ENCODE measurements at places on chromosomes 16 and 17.
A peak's percentile ranks its signal among the peaks of the same experiment; 100 is the strongest.

GRCh38 chr17:48618256-48618896 lies 3.3 kb upstream of the HOXB8 start:
- peak; percentile 73 for DNase-seq

DNA sequence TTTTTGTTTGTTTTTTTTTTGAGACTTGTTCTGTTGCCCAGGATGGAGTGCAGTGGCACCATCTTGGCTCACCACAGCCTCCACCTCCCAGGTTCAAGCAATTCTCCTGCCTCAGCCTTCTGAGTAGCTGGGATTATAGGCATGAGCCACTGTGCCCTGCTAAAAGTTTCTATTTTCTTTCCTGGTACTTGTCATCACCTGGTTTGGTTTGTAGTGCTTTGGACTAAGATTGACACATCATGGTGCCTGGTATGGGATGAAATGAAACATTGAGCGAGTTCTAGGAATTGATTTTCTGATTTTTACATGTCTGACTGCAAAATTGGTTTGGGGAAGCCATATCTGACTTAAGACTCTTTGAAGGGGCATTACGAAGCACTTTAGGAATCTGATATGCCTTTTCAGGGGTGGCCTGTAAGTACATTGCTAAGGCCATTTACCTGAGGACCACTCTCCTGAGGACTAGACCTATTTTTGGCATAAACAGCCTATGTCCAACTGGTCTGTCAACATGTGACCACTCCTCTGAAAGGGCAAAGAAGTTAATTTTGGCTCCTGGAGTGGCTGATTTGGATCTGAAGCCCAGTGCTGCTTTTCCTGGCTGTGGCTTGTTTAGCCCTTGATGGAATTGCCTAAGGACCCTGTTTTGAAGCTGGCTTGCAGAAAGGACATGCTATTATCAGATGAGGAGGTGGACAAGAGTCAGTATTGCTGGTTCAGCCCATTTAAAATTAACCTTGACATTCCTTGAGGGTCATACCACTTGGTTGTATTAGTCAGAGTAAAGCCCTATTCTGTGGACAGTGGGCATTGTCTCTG lies 18.4 kb upstream of the TBKBP1 start:
- no peak for DNase-seq

GRCh38 chr16:70754371-70754770 lies 46.6 kb downstream of the VAC14 start:
- DNase-seq = no peak

DNA sequence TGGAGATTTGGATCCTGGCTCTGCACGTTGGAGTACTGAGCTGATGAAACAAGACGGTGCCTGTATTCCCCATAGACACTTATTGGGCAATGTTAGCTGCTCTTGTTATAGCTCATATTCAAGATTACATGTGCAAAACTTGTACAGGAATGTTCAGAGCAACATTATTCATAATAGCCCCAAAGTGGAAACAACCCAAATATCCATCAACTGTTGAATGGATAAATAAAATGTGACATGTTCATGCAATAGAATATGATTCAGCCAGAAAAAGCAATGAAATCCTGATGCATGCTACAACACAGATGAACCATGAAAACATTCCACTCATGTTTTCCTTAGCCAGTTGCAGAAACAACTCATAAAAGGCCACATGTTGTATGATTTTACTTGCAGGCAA lies 5.7 kb upstream of the SDR42E1 start:
- DNase-seq = no peak

GRCh38 chr16:87463722-87464690 lies 28.8 kb downstream of the ZCCHC14 start:
- DNase-seq = peak; percentile 33

GRCh38 chr16:28883221-28883996 lies 5.1 kb downstream of the ATP2A1 start:
- no peak for DNase-seq

DNA sequence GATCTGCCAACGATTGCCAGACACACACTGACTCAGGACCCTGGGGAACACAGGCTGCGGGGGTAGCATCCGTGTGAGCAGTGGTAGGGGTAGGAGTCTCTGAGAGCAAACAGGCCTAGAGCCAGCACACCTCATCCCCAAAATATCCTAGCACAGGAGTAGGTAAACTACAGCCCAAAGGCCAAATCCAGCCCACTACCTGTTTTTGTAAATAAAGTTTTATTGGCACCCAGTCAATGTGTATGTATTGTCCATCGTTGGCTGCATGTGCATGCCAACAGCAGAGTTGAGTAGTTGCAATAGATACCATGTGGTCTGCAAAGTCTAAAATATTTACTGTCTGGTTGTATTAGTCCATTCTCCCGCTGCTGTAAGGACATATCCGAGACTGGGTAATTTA lies 55.5 kb upstream of the GPRC5B start:
- no peak for DNase-seq

DNA sequence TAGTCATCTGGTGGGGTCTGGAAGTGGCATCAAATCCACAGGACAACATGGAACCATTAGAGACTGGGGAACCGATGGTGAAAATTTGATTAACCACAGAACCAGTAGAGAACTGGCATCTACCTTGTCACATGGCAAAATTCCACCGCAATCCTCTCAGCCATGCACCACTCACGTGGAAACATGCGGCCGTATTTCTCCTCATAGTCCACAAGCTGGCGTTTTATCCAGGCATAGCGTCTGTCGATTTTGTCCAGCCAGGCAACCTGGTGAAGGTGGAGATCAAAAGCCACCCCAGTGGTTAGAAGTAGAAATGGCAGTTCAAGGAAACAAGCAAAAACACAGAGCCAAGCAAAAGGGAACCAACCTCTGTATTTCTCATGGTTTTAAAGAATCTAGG lies 87.6 kb downstream of the VPS53 start:
- DNase-seq = no peak

GRCh38 chr16:86667035-86667434 lies 88.7 kb downstream of the FOXL1 start:
- DNase-seq = no peak

GRCh38 chr17:66582373-66583111 lies 252.4 kb upstream of the CACNG5 start:
- no peak for DNase-seq

DNA sequence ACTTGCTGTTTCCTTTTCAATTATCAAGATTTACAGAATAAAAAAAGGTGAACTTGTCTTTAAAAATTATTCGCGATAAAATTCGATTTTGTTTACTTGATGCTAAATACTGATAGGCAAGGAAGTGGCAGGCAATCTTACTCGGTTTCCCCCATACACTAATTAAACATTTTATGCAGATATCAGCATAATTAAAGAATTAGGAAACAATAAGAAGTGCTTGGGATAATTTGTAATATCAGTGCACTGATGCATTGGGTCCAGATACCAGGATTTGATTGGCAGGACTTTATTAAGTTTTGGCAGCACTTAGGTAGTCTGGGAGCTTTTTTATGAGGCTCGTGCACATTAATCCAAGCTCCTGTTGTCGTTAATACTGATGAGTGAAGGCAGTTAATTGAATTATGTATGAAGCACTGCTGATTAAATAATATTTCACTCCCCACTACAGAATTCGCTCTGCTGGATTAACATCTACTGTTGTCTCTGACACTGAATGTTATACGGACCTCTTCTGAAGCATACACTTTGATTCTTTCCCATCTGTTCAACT lies 165.6 kb downstream of the CA10 start:
- DNase-seq = no peak

- no peak for DNase-seq
Measured at GRCh38 chr16:72182976-72183375, 11.0 kb upstream of the PMFBP1 start.

DNA sequence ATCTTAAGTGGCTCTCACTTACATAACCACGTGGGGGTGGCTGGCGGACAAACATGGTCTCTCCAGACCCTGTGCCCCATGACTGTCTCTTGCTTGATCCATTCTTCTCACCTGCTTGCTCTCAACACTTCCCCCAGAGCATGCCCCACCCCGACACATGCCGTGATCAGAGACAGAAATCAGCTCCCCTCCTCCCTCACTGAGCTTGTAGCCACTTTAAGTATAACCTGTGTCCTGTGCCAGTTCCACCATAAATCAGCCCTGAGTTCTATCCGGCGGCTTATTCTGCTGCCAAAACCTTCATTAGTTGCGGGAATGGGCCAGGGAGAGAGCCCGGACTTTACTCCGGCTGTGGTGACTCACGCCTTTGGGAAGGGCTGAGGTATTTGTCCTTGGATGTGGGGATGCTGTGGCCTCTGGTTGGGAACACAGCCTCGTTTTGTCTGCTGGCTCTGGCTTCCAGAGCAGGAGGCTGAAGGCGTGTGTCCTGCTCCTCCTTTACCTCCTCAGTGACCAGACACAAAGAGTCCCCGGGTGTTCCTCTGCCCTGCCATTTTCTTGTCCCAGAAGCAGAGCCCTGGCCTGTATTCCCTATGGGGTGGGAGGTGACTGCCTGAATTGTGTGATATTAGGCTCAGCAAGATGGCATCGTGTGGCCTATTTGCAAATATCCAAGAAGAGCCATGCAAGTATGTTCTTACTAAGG lies 21.1 kb downstream of the ANKRD40 start:
- DNase-seq = no peak

- DNase-seq = no peak
Measured at GRCh38 chr16:17370731-17371285, 100.0 kb downstream of the XYLT1 start.

DNA sequence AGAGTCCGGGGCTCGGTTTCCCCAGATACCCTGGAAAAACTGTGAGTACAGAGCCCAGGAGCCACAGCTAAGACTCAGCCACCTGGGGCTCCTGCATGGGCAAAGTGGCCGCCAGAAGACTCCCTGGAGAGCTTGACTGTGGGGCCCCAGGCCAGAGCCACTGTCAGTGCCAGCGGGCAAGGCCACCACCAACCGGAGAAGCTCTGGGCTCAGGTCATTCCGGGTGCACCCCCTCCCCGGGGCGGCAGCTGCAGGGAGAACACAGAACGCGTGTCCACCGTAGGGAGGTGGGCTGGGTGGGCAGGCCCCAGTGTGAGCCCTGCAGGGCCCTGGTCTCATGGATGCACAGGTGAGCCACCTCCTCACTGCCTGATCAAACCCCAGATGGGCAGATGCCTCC lies 22.3 kb upstream of the RBFOX3 start:
- no peak for DNase-seq

DNA sequence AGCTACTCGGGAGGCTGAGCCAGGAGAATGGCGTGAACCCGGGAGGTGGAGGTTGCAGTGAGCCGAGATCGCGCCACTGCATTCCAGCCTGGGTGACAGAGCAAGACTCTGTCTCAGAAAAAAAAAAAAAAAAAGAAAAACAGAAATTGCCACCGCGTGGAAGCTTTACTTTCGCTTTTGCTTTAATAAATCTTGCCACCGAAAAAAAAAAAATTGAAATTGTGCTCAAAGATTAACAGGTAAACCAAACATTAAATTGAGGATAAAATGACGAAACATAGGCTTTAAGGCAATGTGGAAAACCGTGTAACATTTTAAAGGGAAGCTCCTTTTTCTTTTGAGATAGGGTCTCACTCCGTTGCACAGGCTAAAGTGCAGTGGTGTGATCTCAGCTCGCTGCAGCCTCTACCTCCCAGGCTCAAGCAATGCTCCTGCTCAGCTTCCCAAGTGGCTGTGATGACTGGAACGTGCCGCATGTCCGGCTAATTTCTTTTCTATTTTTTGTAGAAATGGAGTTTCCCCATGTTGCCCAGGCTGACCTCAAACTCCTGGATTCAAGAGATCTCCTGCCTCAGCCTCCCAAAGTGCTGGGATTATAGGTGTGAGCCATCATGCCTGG lies 40.1 kb downstream of the ZNF276 start:
- no peak for DNase-seq

DNA sequence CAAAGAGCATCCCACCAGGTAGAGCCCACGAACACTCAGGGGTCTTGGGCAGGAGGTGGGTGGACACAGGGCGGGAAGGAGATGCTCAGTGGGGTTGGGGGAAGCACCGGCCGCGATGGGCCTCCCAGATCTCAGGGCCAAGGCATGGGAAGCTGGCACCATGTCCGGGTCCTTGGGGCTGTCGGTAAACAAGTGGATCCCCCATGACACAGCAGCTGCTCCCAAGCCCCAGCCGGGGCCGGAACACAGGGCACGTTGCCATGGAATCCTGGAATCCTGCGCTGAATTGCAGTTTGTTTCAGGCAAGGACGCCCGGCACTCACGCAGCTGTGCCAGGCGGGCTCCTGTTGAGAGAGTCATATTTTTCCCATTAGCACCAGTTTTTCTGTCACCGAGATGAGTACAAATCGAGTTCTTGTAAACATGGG lies 23.0 kb upstream of the CHMP6 start:
- no peak for DNase-seq

GRCh38 chr16:51982715-51983680 lies 563.9 kb downstream of the TOX3 start:
- no peak for DNase-seq

DNA sequence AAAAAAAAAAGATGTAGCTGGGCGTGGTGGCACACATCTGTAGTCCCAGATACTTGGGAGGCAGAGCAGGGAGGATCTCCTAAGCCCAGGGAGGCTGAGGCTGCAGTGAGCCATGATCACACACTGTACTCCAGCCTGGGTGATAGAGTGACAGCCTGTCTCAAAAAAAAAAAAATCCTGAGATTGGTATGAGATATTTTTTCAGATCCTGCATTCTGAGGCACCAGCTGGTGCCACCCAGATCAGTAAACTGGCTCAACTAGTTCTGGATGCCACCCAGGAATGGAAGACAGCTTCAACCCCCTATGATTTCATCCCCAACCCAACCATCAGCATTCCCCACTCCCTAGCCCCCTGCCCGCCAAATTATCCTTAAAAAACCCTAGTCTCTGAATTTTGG lies 7.1 kb upstream of the GJC1 start:
- DNase-seq = no peak

DNA sequence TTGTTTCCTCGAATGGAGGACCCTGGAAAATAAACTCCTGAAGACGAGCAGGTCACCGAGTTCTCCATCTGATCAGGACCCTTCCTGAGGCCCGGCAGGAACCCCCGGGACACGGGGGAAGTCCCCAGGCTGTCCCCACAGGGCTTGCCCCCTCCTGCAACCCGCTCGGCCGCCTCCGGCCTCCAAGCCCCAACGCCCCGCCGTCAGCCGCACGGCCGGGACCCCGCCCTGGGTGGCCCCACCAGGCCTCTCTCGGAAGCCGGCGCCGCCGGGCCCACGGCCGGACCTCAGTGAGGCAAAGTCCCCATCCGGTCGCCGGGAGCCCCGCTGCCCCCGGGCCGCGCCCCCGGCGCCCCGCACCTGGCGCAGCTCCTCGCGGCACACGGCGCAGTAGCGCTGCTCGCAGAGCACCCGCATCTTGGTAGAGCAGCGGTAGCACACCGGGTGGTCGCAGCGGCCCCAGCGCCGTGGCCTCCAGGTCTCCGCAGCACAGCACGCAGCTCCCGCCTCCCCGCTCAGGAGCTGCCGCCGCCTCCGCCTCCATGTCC lies 383 bp downstream of the ZNF598 start:
- no peak for DNase-seq

DNA sequence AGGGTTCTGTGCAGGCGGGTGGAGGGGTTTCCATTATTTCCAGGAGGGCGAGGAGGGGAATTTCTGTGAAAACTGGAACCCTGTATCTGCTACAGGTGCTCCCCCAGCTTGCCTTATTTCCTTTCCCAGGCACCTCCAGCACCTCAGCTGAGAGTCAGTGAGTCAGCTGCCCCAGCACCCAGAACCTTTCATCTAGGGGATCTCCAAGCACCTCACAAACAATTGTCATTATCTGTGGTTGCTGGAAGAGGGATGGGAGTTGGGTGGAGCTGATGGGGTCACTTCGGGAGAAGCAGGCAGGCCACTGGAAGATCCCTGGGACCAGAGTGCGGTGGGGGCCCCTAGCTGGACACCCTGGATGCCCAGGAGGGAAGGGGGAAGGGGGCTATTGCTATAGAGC lies 10.0 kb upstream of the CLUH start:
- DNase-seq = no peak

Data from stimulated activated naive CD4-positive, alpha-beta T cell treated with Interleukin-2 at 50 U/mL for 16 hours (primary cell).